ENCODE measurements at places on chromosomes 7 and 10. TPM values are rescaled to one million over a fixed set of nuclear protein-coding genes. Genes with fewer than 3 reads are reported as not detected.

IFIT1B gene
- total RNA-seq, result not detected

SEMA3C gene
- total RNA-seq, result 0.33 TPM

PIP gene
- not detected for total RNA-seq

COL13A1 gene
- total RNA-seq, result 16.7 TPM

PLXNA4 gene
- 33.2 TPM for total RNA-seq
